Stimulated activated CD4-positive, alpha-beta T cell treated with anti-CD3 and anti-CD28 coated beads, Interleukin-1b, Interleukin-23, amount 100 ng/mL, for 1 hour (primary cell): ENCODE measurements at places on chromosomes 5 and 9.

GRCh38 chr5:146962801-146963355 is 84.3 kb upstream of the PPP2R2B start:
- DNase-seq, result no peak

GRCh38 chr9:93674580-93675335 is 98.4 kb downstream of the PHF2 start:
- no peak for DNase-seq

GRCh38 chr9:15127831-15128230 is 179.2 kb downstream of the TTC39B start:
- no peak for DNase-seq

DNA sequence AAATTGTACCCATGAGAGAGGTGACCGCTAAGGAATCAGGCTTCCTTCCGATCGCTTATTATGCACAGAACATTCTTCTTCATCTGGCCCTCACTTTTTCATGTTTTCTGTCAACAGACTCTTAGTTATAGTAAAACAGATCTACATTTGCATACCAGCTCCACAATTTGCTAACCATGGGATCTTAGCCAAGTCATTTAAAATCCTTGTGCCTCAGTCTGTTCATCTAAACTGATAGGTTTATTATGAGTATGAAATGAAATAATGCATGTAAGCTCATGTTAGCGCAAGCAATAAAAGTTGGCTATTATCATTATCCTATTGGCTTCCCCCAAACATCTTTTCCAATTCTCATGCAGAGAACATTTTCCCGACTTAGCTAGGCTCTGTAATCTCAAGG is 42.3 kb downstream of the FGF1 start:
- DNase-seq, result no peak

DNA sequence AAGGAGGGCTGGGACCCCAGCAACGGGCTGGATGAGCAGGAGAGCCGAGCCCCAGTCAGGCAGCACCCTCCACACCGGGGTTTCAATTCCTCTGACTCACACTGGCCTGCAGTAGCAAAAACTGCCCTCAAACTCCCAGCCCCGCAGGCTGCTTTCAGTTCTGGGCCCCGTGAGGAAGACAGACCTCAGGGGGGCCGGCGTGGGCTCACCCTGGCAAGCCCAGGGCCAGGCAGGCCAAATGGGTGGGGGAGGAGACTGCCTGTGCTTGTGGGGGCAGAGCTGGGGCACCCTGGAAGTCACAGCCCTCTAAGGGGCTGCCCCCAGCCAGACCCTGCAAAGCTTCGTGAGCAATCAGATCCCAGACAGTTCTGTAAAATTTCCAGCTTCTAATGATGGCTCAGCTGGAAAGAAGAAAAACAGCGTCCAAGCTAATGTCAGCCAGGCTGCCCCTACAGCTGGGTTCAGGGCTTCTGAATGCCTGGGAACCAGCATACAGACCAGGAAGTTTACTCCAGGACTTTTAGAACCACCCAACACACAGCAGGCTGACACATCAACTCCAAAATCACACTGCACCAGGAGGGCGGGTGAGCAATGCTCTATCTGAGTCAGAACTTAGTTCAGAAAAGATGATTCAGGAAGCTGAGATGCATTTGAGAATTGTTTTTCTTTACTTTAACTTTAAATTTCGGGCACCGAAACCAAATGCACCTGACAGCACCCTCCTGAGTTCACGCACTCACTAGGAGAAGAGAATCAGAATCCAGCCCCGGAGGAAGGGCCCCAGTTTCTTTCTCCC is 34.7 kb downstream of the LPCAT1 start:
- no peak for DNase-seq
